ENCODE measurements at places on chromosomes 11 and 22.

DNA sequence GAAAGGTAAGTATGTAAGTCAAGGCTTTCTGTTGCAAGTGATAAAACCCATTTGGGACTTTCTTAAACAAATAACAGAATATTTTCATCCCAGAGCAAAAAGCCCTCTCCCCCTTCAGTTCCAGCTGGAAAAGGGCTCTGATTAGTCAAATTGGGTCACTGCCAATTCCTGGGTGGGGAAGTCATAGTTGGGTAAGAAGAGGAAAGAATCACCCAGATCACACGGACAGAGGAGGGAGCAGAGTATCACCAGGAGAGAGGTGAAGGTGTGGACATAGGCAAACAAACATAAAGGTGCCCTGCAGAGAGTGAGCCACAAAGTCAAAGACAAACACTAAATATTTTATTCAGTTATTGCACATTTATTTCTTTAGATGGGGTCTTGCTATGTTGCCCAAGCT lies 36.3 kb upstream of the SORL1 start:
- DNase-seq = no peak

DNA sequence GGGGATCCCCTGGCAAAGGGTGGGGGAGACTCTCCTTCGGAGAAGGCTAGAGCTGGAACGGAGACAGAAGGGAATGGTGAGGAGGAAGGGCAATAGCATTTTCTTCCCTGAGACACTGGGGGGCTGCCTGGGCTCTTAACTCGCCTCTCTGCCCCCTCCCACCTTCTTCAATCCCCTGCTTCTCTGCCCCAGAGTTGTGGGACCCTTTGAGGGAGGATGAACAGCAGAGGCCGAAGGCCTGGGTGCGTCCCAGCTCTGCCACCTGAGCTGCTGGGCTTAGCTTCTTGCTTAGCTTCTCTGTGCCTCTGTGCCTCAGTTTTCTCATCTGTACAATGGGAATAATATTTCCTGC lies 72.4 kb downstream of the RTL6 start:
- no peak for DNase-seq

GRCh38 chr11:16799890-16800289 lies 61.4 kb downstream of the C11orf58 start:
- no peak for DNase-seq

- no peak for DNase-seq
Observed at GRCh38 chr11:30610628-30611027, 24.5 kb upstream of the MPPED2 start.

DNA sequence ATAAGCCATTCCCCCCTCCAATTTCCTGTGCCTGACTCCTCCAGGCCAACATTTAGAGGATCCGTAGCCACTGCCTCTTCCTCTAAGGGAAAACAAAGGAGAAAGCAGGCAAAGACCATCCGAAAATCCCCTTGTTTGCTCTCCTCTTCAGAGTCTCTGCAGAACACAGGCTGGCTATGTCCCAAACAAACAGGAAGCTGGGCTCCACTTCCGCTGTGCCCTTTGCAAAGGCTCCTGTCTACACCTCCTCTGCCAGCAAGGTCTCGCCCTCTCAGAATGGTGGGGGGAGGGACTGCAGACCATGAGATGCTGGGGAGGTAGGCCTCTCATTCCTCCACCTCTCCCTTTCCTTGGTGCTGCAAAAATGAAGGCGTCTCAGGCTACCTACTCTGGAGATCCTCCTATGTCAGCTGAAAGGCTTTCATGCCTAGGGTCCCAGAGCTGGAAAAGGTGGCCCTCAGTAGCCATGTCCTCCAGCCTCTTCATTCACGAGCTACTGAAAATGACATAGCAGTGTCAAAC lies 596.2 kb downstream of the BUD13 start:
- DNase-seq = no peak

GRCh38 chr11:67544616-67545242 lies 21.5 kb upstream of the CABP2 start:
- no peak for DNase-seq

DNA sequence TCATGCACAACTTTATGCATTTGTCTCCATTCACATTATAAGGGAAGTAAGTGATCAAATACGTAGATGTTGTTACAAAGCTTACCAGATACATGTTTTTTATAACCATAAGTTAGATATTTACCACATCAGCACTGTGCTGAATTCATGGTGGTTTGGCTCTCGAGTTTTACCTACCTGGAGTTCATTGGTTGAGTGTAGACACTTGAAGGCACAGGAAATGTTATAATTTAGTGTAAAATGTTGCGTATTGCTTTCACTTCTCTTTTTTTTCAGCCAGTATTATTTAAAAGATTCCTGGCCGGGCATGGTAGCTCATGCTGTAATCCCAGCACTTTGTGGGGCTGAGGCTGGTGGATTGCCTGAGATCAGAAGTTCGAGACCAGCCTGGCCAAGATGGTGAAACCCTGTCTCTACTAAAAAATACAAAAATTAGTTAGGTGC lies 53.1 kb upstream of the GRK2 start:
- no peak for DNase-seq

DNA sequence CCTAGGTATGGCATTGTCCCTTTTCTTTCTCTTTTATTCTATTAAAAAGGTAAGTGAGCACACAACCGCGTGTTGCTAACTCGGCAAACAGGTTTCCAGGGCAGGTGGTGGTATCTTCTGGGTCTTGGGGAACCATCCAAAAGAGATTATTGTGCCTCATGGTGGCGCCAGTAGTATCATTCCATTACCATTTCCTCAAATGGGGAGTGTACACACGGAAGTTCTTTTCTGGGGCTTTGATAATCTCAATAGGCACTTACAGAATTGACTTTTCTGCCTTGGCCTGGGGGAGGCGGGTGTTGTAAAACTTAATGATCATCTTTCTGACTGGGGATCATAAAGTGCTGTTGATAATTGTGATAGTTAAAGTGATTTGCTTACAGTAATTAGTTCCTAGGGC lies 234.1 kb downstream of the KIRREL3 start:
- no peak for DNase-seq

Measured in COLO829 (cell line).